NCI-H526 (cell line): ENCODE measurements at places on chromosomes 12 and 14.

DNA sequence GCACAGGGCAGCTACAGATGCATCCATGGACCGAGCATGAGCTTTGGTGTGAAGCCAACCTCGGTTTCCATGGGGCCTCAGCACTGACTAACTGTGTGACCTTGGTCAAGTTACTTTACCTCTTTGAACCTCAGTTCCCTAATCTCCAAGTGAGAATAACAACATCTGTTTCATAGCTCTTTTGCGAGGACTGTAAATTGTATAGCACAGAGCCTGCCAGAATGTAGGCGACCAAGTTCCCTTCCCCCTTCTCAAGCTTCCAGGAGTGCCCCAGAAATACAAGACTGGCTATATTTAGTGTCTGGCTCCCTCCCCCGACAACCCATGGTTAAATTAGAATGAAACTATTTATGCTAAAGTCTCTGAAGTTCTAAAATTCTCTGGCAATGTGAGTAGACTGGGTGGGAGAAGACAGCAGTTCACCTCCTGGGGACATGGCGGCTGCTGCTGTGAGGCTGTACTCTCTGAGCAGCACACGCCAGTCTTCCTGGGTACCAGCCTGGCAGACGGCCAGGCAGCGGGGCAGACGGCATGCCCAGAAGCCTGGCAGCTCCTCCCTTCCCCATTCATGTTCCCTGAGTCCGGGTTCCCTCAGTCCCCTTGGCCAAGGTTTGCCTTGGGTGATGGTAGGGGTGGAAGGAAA, 22.0 kb upstream of the TMED10 start:
- DNase-seq: no peak

GRCh38 chr14:68337279-68337678, 455.6 kb downstream of the ZFP36L1 start:
- DNase-seq: no peak

GRCh38 chr14:21860172-21860571, 186.6 kb upstream of the OR4E1 start:
- DNase-seq: no peak

DNA sequence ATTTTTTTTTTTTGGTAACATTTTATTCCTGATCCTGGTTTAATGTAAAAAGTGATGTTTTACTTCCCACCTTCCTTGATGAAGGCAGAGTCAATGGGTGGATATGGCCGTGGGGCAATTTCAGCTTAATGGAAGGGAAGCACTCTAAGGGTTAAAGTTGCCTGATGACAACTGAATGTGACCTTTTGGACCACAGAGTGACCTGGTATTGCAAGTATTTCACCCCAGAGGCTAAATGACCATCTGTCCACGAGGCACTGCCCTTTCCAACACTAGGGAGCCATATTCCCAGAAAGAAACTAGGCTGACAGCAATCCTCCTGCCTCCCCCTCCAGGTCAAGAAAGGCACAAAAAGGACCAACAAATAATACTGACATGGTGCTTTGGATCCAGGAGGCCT, 4.8 kb downstream of the CCDC177 start:
- no peak for DNase-seq

GRCh38 chr12:115984616-115985015, 292.9 kb downstream of the MED13L start:
- DNase-seq: no peak
